ENCODE measurements at places on chromosomes 2 and 18.

GRCh38 chr18:13594551-13594950 is 131.8 kb downstream of the FAM210A start:
- DNase-seq: no peak

GRCh38 chr18:12791610-12792009 is 88.8 kb downstream of the PSMG2 start:
- no peak for DNase-seq

DNA sequence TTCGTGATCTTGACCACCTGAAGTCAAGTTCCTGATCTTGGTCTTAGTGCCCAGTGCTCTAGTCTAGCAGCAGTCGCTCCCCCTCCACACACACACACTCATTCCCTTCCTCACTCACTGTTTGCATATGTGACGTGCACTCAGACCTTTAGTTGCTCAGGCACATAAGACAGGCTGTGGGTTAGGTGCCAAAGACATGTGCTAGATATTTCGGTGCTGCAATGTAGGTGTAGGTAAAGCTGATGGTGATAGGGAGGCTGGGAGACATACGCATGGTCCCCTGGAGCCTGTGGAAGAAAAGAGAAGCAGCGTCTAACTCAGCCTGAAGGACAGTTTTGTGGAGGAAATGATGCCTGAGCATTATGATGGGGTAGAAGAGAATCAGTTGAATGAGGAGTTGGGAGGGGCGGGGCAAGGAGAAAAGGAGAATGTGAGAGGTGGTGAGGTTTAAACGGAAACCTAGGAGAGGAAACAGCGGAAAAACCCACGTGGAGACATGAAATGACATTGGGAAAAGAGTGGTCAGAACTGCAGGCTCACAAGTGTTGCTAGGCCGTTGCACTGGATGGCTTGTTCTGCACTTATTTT is 3.8 kb downstream of the TTC39C start:
- DNase-seq: no peak

DNA sequence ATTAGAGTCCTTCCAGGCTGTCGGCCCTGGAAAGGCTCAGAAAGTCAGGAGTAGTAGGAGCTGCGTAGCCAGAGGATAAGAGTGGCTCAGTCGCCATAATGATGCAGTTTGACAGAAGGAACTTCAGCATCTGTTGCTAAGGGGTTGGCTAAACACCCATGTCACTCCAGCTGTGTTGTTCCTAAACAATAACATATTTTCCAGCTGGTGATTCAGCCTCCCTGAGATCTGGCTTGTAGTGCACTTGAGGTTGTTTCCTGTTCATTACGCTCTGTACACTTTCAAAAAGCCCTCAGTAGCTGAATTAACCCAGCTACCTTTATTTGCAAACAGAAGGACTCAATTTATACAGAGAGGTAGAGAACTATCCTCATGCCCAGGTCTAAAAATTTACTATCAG is 39.7 kb upstream of the EPAS1 start:
- no peak for DNase-seq

DNA sequence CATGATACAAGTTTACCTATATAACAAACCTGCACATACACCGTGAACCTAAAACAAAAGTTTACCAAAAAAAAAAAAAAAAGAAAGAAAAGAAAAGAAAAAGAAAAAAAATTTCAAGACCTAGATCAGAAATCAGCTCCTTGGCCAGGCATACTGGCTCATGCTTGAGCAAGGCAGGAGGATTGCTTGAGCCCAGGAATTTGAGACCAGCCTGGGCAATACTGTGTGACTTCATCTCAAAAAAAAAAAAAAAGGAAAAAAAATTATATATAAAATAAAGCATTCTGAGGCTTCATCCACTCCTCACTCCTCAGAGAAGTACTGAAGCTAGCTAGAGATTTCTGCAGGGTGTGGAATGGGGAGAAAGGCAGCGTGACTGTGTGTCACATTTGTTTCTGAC is 11.8 kb upstream of the PROC start:
- DNase-seq: no peak

- no peak for DNase-seq
These were observed 116.8 kb upstream of the SERPINE2 start for GRCh38 chr2:224155896-224156295.

DNA sequence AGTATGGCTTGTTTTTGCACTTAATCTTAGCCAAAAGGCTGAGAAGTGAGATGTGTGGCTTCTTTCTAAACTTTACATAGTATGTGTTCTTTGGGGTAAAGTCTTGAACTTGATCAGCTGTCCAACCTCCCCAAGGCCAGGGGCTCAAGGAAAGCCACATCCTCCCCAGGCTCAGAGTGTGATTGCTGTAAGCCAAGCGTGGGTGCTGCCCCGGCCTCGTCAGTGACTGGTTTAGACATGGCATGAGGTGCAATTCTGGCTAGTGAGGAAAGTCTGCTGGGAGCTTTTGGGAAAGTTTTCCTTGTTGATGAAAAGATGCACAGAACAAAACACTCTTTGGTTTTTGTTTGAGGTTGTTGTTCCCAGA is 40.2 kb downstream of the TMEM177 start:
- no peak for DNase-seq

GRCh38 chr2:29562319-29562718 is 359.1 kb downstream of the ALK start:
- DNase-seq: no peak

DNA sequence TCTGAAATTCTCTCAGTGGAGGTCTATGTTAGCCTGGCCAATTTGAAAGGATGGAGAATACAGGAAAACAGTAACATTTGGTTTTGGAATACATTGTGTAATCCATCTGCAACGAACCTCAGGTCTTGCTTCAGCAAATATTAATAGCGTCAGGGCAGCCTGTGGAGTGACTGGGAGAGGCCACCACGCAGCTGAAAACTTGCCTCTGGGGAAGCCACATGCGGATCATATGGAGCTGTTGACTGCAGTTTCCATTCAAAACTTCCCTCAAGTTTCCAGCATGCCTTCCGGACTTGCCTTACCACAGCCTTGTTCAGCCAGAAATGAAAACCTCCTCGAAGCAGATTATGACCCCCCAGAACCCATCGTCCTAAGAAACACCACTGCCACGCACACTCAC is 25.7 kb downstream of the BCL11A start:
- no peak for DNase-seq

- no peak for DNase-seq
These were observed 12.4 kb upstream of the IFIH1 start for GRCh38 chr2:162330881-162331280.

DNA sequence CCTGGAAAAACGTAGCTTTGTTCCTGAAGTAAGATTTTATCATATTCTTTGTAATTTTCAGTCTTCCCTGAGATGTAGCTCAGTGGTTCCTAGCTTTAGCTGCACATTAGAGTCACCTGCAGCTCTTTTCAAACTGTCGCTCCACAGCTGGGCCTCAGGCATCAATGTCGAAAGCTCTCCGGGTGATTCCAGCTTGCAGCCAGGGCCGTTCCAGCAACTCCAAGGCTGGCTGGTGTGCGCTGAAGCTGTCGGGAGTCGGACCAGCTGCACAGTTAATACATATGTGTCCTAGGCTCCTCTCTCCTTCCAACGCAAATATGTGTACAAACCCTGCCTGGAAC is 609 bp upstream of the ZNF2 start:
- no peak for DNase-seq

DNA sequence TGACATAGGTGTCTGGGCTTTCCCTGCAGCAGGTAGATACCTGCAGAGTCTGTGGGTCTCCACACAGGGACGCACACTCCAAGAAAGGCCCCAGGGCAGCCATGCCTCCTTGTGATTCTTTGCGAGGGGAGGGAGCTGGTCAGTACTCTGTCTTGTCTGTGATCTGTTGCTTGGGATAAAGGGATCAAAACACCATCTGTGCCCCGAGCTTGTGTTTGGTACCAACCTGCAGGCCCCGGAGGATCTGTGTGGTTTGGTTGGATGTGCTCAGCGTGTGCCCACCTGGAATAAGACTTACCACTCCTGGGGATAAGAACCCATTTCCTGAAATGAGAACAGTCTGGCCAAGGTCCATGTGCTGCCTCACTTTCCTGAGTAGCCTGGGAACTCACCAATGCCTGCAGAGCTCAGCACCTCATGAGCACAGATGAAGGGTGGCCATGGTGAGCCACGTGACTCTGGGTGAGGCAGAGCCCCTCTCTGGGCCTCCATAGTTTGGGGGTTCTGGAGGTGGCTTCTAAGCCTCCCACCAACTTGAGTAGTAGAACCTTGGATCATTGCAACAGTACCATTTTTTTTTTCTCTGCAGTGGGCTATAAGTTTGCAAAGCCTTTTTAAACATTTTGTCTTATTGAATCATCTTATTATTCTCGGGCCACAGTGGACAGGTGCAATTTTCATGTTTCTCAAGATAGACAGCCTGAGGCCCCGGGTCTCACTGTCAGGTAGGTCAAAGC is 134.8 kb downstream of the DDX1 start:
- DNase-seq: no peak

DNA sequence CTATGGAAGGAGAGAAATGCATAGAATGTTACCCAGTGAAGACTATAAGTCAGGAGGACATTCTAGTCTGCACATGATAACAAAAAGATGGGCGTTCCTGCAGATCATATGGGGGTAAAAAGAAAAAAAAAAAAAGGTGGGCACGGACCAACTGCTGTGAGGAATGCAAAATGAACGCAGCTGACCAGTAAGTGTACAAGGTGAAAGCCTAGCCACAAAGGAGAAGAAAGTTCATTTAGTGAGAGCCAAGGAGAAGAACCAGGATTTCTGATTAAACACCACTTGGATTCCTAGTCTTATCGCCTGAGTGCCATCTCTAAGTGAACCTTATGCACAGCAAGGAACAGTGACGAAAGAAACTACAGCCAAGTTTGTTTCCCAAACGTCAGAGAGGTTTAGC is 26.5 kb downstream of the RBMS1 start:
- no peak for DNase-seq

- no peak for DNase-seq
These were observed 6.3 kb upstream of the SPP2 start for GRCh38 chr2:234044157-234044556.

DNA sequence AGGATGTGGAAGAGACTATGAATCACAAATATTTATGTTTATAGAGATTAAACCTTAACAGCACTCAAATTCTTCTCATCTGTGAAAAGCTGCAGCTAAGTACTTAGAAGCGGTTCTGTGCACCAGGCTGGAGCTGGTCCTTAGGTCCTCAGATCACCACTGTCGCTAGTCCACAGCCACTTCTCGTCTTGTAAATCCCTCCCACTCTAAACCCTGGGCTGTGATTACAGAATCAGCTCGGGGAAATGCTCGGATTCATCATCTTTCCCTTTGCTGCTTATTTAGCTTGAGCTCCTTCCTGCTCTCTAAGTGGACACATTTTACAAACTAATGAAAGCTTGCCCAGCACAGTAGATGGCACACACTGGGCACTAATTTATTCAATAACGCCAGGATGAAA is 61.7 kb downstream of the RNF152 start:
- DNase-seq: no peak

DNA sequence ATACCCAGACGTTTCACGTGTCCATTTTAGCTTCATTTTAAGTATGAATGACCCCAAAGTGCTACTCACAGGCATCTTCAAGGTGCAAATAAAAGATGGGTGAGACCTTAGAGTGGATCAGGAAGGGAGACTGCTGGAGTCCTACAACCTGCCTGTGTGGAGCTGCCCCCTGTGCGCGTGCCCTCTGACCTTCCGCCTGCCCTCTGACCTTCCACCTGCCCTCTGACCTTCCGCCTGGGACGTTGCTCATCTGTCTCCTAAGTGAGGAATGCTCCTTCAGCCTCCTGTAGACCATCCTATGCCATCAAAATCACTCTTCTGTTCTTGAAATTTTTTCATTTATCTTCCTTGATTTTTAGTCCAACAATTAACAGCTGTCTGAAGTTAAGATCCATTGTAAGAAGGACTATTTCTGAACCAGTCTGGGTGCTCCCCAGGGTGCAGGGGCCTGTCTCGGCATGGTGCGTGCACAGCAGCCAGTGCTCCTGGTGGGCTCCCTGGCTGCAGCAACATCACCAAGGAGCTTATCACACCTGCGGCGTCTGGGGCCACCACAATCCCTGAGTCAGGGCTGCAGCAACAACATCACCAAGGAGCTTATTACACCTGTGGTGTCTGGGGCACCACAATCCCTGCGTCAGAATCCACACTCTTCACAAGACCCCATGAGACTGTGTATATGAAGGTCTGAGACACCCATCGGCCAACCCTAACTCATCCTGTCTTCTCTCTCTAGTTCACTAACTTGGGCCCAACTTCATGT is 86.0 kb downstream of the TPO start:
- no peak for DNase-seq

- no peak for DNase-seq
These were observed 328.2 kb upstream of the COL3A1 start for GRCh38 chr2:188645986-188646385.

DNA sequence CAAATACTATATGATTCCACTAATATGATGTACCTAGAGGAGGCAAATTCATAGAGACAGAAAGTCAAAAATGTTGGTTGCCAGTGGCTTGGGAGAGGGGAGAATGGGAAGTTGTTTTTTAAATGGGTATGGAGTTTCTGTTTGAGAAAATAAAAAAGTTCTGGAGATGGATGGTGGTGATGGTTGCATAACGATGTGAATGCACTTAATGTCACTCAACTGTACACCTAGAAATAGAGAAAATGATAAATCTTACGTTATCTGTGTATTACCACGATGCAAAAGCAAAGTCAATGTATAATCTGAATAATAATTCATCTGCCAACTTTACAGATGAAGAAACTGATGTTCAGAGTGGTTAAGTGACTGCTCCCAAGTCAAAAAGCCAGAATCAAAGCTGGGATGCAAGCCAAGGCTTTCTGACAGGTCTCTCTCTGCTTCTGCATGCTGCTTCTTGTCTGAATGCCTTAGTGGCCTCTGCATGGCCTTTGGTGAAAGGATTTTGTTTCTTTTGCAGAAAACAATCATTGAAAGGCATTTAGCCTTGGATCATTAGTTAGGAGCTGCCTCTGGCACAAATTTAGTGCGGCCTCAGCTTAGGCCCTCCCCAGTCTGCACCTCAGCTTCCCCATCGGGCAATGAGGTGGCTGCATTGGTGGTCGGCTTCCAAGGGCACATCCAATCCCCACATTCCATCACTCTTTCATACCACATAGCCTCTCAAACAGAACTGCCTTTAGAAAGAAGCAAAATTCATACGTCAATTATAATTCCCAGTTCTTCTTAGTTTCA is 46.5 kb upstream of the MYCN start:
- DNase-seq: no peak

GRCh38 chr2:98508709-98509066 is 64.0 kb downstream of the INPP4A start:
- no peak for DNase-seq

GRCh38 chr2:54671875-54672589 is 51.4 kb upstream of the EML6 start:
- DNase-seq: no peak

Data from right lobe of liver (tissue), 6 donors.